Stimulated activated CD4-positive, alpha-beta T cell treated with anti-CD3 and anti-CD28 coated beads, TNF-alpha, amount 100 ng/mL, for 4 hours (primary cell): ENCODE measurements at places on chromosomes 13 and 19.

GRCh38 chr19:17946965-17947784 lies 14.4 kb downstream of the CCDC124 start:
- no peak for DNase-seq

- DNase-seq, result peak; percentile 78
Measured at GRCh38 chr19:12983542-12984142, 11.6 kb upstream of the NFIX start.

GRCh38 chr19:50377051-50377461 lies 799 bp downstream of the NR1H2 start:
- peak; percentile 45 for DNase-seq

DNA sequence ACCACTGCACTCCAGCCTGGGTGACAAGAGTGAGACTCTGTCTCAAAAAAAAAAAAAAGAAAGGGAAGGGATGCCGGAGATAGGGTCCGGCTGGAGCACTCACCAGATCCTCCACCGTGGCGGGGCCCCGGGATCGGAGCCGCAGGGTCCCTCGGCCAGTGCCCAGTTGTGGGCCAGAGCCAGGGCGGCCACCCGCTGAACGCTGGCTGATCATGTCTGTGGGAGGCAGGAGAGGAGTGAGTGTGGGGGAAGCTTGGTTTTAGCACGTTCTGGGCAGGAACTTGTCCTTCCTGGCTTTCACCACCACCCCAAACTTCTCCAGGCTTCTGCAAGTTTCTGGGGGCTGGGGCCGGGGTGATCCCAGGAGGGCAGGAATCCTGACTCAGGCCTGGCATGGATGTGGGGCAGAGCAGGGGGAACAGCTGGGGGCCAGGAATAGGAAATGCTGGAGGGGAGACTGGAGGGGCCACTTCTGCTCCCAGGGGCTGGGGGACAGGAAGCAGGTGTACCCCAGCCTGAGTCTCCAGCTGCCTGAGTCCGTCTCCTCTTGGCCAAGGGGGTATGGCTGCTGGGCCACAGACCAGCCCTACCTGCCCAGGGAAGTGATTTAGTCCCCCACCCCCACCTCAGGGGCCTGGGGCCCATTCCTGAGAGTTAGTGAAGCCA lies 4.3 kb upstream of the PTGER1 start:
- no peak for DNase-seq

DNA sequence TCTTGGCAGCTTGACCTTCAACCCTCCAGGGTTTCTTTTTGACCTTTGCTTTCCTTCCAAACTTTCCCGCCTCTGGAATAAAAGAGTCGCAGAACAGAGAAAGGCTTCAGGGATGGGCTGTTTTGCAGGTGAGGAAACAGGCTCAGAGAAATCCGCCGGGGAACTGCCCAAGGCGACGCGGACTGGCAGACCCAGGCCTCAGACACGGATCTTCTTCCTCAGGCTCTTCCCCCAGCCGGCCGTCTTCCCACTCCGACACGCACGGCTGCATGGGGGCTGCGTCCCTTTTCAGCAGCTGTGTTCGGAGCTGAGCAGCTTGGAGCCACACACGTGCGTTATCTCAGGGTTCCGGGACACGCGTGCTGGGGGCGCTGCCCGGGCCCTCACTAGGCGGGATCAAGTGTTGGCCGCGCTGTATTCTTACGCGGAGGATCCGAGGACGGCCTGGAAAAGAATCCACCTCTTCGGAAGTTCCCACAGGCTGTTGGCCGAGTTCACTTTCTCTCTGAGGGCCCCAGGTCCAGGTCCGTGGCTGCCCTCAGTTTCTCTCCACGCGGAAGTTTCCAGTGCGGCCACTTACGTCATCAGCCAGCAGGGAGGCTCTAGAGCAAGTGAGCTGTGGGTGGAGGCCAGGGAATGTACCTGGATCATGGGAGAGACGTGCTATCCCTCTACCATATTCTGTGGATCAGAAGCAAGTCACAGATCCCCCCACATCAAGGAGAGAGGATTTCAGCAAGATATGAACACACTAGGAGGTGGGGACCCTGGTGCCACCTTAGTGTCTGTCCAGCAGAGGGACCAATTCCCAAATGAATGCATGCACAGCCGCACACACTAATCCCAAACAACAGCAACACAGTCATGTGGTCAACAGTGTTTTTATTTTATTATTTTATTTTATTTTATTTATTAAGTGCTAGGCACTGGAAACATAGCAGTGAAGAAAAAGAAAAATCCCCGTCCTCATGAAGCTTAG lies 100.4 kb downstream of the ING1 start:
- no peak for DNase-seq

- no peak for DNase-seq
Measured at GRCh38 chr13:79502859-79503468, 22.0 kb downstream of the NDFIP2 start.

GRCh38 chr13:74037762-74038161 lies 96.4 kb downstream of the KLF12 start:
- no peak for DNase-seq

DNA sequence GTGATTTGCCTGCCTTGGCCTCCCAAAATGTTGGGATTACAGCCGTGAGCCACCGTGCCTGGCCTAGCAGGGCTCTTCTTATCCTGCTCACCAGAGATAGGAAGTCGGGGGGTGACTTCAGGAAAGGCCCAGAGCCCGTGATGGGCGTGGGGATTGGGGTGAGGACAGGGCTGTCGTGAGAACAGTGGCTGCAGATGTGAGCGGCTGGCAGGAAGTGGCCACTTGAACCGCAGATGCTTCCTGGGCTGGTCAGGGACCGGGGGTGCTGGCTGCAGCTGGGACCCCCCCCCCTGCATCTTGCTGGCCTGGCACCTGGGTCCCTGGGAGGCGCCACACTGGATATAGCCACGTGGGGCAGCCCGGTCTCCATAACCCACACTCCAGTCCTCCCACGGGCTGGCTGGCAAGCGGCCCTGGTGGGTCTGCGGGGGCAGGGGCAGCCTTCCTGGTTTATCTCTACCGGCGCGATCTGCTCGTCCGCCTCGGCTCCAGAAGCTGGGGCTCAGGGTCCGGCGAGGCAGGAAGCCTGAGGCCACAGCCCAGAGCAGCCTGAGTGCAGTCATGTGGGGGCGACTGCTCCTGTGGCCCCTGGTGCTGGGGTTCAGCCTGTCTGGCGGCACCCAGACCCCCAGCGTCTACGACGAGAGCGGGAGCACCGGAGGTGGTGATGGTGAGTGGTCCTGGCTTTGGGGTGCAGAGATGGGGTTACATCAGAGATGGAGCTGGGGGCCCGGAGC lies at the start of gene F2RL3:
Gene F2RL3 (plus strand): TSS at position 371 of the 737 bp plus-strand sequence. CDS start 191 bp downstream, at position 562.
- no peak for DNase-seq

GRCh38 chr13:20717581-20718542 lies 14.4 kb downstream of the IL17D start:
- no peak for DNase-seq

GRCh38 chr19:17755977-17756670 lies 4.8 kb downstream of the FCHO1 start:
- DNase-seq, result no peak

DNA sequence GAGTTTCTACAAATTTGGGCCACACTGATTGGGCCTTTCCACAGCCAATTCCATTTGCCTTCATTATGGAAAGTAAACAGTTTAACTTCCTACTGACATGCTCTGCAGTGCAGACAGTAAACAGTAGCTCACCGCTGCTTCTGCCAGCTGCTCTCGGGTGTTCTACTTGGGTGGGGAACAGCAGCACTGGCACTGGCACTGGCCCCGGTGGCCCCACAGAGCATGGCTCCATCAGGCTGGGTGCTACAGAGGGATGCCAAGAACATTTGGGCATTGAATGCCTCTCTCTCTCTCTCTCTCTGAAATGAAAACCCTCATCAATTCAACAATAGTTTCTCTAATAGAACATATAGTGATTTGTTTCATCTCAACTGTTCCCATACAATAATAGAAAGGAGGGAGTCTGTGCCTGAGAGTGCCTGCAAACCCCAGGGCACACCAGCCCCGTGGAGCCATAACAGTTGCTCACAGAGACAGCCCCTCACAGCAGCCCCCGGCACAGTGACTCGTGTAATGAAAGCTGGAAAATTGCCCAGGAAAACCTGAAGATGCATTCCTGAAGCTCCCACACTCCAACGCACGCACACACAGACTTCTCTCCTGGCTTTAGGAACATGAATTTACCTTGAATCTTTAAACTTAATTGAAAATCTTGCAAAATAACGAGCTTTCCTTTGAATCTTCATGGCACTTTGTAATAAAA lies 38.2 kb upstream of the GJB6 start:
- DNase-seq, result no peak

DNA sequence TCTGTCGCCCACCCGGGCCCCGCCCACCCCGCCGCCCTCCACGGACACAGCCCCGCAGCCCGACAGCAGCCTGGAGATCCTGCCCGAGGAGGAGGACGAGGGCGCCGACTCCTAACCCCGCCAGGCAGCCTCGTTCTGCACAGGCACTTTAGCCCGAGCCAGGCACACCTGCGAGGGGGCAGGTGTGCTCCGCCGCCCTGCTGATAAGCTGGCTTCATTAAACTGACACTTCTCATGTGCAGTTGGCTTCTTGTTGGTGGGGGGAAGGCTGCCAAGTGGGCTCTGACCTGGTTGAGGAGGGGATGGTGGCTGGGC lies 8.2 kb downstream of the IL4I1 start:
- DNase-seq, result no peak

DNA sequence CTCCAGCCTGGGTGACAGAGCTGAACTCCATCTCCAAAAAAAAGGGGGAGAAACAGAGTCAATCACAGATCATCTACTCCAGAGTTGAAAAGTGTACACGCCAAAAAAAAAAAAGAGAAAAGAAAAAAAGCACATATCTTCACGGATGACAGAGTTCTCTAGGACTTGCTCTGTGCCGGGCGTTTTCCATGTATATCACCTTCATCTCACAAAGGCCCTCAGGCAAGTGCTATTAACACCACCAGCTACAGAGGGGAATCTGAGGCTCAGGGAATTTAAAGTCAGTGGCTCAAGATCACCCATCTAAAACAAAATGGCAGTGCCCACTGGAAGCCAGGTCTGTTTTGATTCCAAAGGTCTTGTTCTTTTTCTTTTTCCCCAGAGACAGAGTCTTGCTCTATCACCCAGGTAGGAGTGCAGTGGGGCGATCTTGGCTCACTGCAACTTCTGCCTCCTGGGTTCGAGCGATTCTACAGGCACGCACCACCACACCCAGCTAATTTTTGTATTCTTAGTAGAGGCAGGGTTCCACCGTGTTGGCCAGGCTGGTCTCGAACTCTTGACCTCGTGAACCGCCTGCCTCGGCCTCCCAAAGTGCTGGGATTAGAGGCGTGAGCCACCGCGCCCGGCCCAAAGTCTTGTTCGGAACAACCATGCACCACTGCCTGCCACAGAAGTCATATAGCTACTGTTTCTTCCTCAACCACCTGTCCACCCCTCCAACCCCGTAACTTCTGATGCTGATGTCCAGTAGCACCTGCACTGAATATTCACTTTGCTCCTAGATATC lies 42.2 kb downstream of the SAE1 start:
- no peak for DNase-seq

- DNase-seq, result no peak
Measured at GRCh38 chr13:93413972-93414717, 187.5 kb downstream of the GPC6 start.

GRCh38 chr19:7456964-7457541 lies 31.8 kb downstream of the PEX11G start:
- DNase-seq, result no peak

- no peak for DNase-seq
Measured at GRCh38 chr13:112775791-112776279, 86.0 kb downstream of the ATP11A start.

DNA sequence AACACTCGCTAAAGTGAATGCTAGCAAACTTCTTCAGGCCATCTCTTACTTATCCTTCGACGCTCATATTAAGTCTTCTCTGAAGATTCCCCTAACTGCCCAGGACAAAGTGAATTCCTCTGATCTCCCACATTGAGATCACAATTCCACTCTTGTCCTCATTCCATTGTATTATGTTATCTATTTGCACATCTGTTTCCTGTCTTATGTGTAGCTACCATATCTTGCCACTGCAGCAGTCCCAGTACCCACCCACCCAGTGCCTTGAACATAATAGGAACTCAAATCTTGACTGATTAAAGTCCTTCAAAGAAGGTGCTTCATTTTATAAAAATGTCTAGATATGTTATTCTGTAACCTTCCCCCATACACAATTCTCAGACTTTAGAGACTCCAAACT lies 702.3 kb downstream of the DIAPH3 start:
- DNase-seq, result no peak

GRCh38 chr13:40193286-40194223 lies 472.9 kb downstream of the FOXO1 start:
- DNase-seq, result no peak

GRCh38 chr19:56314018-56314380 lies 640 bp downstream of the ZSCAN5A start:
- DNase-seq, result no peak

- DNase-seq, result no peak
Measured at GRCh38 chr13:79090552-79091124, 315.4 kb downstream of the RBM26 start.

- DNase-seq, result no peak
Measured at GRCh38 chr13:47027780-47028437, 131.1 kb upstream of the HTR2A start.

- no peak for DNase-seq
Measured at GRCh38 chr19:7137120-7137519, 67.6 kb downstream of the ZNF557 start.

- DNase-seq, result no peak
Measured at GRCh38 chr19:495402-496111, 729 bp upstream of the MADCAM1 start.

DNA sequence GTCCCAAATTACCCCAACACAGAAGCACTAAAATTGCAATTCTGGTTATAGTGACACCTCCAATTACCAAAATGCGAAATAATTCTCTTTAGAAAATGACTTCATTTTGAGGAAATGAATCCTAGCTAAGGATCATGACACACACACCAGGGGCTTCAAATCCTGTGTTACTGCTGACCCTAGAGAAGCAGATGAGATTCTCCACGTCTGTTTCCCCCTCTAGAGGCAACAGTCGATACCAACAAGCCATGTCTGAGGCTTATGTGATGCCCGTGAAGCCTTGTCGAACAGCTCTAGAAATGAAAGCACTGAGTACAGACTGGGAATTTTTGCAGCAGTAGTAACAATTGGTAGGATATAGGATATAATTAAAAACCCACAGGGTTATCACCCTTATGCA lies 153.6 kb upstream of the TMTC4 start:
- no peak for DNase-seq

GRCh38 chr13:41915081-41915480 lies 45.8 kb downstream of the VWA8 start:
- DNase-seq, result no peak

DNA sequence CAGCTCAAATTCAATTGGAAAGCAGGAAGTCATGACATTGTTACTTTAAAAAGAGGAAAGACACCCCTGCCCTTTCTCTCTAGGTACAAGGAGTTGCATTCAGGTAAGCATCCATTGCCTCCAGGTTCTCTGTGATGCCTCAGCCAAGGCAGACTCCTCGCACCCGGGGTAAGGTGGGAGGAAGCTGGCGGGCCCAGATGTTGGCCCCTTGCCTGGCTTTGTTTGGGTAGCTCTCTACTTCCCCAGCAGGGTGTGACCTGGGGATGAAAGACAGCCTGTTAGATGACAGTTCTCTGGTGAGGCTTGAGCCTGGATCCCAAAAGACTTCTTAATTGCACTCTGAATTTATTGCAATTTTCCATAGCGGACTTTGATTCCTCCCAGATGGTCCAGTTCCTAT lies 25.6 kb downstream of the SHISA2 start:
- no peak for DNase-seq
